Lung (tissue), 17 donors: ENCODE measurements at places on chromosomes 2 and 18. TPM values are rescaled to one million over a fixed set of nuclear protein-coding genes. Genes with fewer than 3 reads are reported as not detected.

- no peaks in the 10 kb centered on the region for H3K27me3 ChIP-seq
- no peaks in the 10 kb centered on the region for H3K36me3 ChIP-seq
- no peaks in the 10 kb centered on the region for H3K4me1 ChIP-seq
- H3K27ac ChIP-seq: no peak overlapping the region
Measured at GRCh38 chr2:236105955-236106607, 62.1 kb downstream of the GBX2 start.

DNA sequence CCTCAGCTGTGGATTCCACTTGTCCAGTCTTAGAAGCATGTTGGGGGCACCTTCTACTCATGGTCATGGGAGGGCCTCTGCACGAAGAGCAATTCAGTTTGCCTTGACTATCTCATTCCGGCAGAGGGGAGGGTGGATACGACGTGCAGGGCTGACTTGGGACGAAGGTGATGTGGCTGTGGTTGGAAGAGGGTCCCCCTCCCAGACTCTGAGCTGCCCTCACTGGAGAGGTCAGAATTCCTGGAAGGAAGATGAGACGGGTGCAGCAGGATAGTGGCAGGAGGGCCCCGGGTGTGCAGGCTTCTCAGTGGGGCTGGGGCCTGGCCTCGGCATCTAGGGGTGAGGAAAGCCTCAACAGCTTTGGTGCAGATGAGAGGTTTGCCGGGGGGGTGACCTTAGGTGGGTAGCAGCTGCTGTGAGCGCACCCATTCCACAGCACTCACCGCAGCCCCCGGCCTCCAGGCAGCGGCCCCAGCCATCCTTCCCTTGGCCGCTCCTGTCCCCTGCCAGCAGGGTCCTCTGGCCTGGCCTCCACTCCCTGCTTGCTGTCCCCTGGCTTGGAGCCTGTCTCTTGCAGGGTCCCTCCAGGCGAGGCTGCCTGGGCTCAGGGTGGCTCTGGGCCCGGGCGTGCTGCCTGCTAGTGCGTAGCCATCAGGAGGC lies 3.2 kb downstream of the RNPEPL1 start:
- H3K4me1 ChIP-seq: peaks cover 3% of the 10 kb centered on the region
- no peak overlapping the region for H3K4me3 ChIP-seq
- peaks cover 1% of the 10 kb centered on the region for H3K36me3 ChIP-seq
- H3K27me3 ChIP-seq: no peaks in the 10 kb centered on the region

The UGT1A4 gene
- 0.21 TPM for total RNA-seq

The UGT1A5 gene
- total RNA-seq: 0.34 TPM

- H3K27me3 ChIP-seq: no peaks in the 10 kb centered on the region
- no peaks in the 10 kb centered on the region for H3K36me3 ChIP-seq
- H3K4me1 ChIP-seq: peaks cover 14% of the 10 kb centered on the region
- peak; percentile 51 for DNase-seq
Measured at GRCh38 chr18:79042276-79042675, 26.9 kb upstream of the ATP9B start.

GRCh38 chr2:166180951-166181812 lies 53.4 kb upstream of the SCN1A start:
- no peaks in the 10 kb centered on the region for H3K4me1 ChIP-seq
- DNase-seq: peak; percentile 57
- no peaks in the 10 kb centered on the region for H3K27me3 ChIP-seq
- H3K4me3 ChIP-seq: no peak overlapping the region

GRCh38 chr2:160375037-160375436 lies 118.6 kb downstream of the RBMS1 start:
- peaks cover 58% of the 10 kb centered on the region for H3K4me1 ChIP-seq
- no peak overlapping the region for H3K4me3 ChIP-seq
- H3K27me3 ChIP-seq: no peaks in the 10 kb centered on the region
- DNase-seq: no peak
- H3K27ac ChIP-seq: no peak overlapping the region
- H3K36me3 ChIP-seq: no peaks in the 10 kb centered on the region

GRCh38 chr2:38599706-38600105 lies 3.0 kb downstream of the HNRNPLL start:
- H3K36me3 ChIP-seq: peaks cover 2% of the 10 kb centered on the region
- peak; percentile 69 for DNase-seq
- H3K4me3 ChIP-seq: no peak overlapping the region
- H3K27me3 ChIP-seq: no peaks in the 10 kb centered on the region
- H3K4me1 ChIP-seq: peaks cover 17% of the 10 kb centered on the region
- no peak overlapping the region for H3K27ac ChIP-seq

DNA sequence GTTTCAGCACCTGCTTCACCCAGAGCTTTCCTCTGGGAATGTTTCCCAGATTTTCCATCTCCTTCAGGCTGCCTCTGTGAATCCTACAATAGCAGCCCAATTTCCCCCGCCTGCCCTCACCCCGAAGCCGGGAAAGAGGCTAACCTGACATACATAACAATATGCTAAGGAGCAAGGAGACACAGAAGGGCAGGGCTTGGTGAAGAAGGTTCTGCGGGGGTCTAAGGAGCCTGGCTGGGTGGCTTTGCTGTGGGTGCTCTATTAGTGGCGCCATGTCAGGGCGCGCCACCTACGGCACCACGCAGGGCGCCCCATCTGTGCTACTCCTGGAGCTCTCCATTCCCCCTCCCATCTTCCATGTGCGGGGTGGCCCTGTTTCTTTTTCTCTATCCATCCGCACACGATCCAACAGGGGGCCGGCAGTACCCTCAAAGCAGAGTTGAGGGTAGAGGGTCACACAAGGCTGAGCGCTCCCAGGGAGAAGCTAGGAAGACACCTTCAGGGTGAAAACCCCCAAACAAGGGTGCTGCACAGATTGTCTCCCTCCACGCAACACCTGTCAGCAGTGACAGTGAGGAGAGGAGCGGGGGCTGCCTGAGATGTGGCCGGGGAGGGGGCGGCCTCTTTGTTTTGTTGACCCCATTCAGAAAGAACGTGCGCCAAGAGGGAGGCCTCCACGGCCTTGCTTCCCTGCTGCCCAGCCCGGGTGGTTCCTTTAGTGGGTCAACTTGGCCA lies 101.4 kb downstream of the PDCL3 start:
- no peaks in the 10 kb centered on the region for H3K4me1 ChIP-seq
- no peak overlapping the region for H3K4me3 ChIP-seq
- H3K36me3 ChIP-seq: no peaks in the 10 kb centered on the region
- H3K27ac ChIP-seq: no peak overlapping the region
- no peaks in the 10 kb centered on the region for H3K27me3 ChIP-seq

DNA sequence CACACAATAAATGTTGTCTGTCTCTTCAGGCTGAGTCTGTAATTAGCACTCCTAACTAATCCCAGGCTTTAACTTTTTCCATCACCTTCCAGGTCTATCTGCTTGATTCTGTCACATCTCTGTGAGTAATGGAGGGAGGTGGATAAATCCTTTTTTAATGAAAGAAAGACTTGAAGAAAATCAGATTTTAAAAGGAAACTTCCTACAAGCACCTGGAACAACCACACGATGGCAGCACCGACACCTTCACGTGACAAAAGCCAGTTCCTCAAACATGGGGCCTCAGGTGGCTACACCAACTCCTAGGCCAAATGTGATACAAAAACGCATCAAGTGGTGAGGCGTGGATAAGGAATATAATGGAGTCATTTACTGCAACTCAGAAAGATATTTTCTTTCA lies 41.8 kb downstream of the TGFBRAP1 start:
- H3K36me3 ChIP-seq: peaks cover 28% of the 10 kb centered on the region
- H3K27me3 ChIP-seq: no peaks in the 10 kb centered on the region
- no peaks in the 10 kb centered on the region for H3K4me1 ChIP-seq
- no peak for DNase-seq

DNA sequence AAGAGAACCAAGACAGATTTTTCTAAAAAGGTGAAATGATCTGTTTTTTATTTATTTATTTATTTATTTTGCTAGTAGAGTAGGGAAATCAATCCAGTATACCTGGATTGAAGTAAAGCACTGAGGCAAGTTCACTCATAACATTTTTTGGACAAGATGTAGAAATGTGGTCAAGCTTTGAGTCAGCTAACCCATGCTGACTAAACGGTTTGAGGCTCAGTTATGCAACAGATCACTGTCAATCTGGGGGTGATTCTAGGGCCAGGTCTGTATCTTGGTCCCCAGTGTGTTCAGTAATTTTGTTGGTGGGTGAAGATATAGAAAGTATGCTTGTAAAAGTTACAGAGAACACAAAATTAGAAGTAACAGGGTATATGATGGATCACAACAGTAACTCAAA lies 60.2 kb downstream of the RMDN2 start:
- no peaks in the 10 kb centered on the region for H3K4me1 ChIP-seq
- H3K4me3 ChIP-seq: no peak overlapping the region
- no peaks in the 10 kb centered on the region for H3K27me3 ChIP-seq
- no peak for DNase-seq
- H3K36me3 ChIP-seq: no peaks in the 10 kb centered on the region
- H3K27ac ChIP-seq: no peak overlapping the region

The KHK gene
- total RNA-seq: 1.6 TPM

GRCh38 chr2:220309215-220309614 lies 681.8 kb downstream of the SLC4A3 start:
- H3K4me3 ChIP-seq: no peak overlapping the region
- H3K27me3 ChIP-seq: no peaks in the 10 kb centered on the region
- no peaks in the 10 kb centered on the region for H3K36me3 ChIP-seq
- no peaks in the 10 kb centered on the region for H3K4me1 ChIP-seq
